Left hindlimb (tissue), 1 donor: ENCODE measurements at places on chromosomes 6 and 20.

- no peak for DNase-seq
Observed at GRCh38 chr6:166561771-166562359, 24.6 kb downstream of the RAMACL start.

DNA sequence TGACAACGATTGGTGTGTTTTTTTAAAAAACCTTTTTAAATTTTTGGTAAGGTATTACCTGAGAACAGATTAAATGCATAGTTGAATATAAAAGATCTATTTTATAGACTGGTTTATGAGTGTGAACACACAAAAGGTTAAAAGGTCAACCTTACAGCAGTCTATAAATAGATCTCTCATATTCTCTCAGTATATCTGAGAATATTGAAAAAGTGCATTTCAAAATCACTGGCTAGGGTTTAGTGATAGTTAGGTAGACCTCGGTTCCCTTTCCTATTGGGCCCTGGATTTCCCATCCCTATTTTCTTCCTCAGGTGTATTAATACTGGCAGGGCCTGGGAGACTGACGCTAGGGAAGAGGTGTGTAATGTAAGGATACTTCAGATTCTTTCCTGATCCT lies 723 bp upstream of the ZNF451 start:
- DNase-seq: no peak

DNA sequence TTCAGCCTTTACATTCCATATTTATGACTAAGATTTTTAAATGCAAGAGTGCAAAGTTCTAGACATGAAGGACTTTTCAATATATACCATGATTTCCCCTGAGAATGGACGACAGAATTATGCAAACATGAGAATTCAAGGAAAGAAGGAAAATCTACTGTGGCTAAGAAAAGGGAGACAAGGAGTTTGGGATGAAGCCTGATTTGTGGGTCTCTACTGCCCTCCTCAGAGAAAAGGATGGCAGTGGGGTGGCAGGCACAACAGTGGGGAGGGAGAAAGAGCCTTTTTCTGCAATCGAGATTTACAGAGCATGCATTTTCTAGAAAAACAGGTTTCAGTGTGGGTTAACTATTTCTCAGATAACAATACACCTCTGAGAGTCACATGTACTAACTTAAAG lies 466.9 kb upstream of the NRSN1 start:
- DNase-seq: no peak

DNA sequence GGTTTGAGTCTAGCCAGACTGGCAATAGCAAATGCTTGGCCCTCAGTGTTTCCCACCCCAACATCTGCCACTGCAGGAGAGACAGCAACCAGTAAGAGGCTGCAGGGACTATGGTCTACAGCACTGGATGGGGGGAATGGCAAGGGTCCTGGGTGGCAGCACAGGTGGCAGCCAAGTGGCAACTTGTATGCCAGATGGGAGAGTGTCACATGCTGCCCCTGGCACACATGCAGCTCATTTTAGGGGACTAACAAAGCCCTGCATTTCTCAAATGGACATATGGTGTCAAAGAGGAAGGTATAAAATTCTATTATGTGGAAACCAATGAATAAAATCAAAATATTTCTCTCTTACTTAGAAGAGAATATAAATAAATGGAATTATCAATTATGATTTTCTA lies 298.7 kb upstream of the MARCKS start:
- DNase-seq: no peak
